Right lobe of liver (tissue), 6 donors: ENCODE measurements at places on chromosomes 5 and 9.

- DNase-seq = peak; percentile 78
These were observed 53.5 kb upstream of the CDKN2AIPNL start for GRCh38 chr5:134464988-134465815.

- DNase-seq = no peak
These were observed 5.9 kb upstream of the ACSL6 start for GRCh38 chr5:132017316-132017715.

GRCh38 chr5:133751421-133751820 lies 139.1 kb upstream of the FSTL4 start:
- DNase-seq = no peak

GRCh38 chr9:114002986-114003350 lies 75.1 kb downstream of the AMBP start:
- DNase-seq = peak; percentile 28

GRCh38 chr5:76204713-76205112 lies 121.5 kb downstream of the SV2C start:
- DNase-seq = no peak

GRCh38 chr5:153080940-153081339 lies 409.5 kb upstream of the GRIA1 start:
- no peak for DNase-seq

DNA sequence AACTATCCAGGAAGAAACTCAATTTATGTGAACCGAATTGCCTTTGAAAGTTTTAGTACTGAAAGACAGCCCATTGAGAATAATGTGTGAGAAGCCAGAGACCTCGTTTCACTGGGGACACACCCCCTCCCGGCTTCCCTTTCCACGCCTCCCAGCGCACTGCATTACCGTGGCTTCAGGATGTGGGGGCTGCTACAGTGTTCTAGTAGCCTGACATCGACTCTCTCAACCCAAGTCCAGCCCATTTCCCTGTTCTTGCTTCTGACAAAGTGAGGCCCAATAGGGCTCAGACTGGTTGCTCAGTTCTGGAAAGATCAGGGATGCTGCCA lies 3.5 kb downstream of the PAX5 start:
- DNase-seq = no peak

DNA sequence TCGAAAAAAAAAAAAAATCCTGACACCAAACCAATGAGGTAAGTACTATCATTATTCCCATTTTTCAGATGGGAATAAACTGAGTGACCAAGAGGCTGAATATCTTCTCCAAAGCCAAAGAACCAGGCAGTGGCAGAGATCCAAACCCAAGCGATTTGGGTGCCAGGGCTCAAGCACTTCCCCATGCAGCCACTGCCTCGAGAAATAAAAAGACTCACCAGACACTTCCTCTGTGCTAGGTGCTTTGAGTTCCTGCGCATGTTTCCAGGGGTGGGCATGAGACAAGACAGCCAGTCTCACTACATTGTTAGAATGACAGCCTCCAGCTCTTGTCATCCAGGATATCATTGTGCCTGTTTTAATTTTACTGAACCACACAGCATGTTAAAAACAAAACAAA lies 2.3 kb upstream of the RPL26L1 start:
- no peak for DNase-seq

DNA sequence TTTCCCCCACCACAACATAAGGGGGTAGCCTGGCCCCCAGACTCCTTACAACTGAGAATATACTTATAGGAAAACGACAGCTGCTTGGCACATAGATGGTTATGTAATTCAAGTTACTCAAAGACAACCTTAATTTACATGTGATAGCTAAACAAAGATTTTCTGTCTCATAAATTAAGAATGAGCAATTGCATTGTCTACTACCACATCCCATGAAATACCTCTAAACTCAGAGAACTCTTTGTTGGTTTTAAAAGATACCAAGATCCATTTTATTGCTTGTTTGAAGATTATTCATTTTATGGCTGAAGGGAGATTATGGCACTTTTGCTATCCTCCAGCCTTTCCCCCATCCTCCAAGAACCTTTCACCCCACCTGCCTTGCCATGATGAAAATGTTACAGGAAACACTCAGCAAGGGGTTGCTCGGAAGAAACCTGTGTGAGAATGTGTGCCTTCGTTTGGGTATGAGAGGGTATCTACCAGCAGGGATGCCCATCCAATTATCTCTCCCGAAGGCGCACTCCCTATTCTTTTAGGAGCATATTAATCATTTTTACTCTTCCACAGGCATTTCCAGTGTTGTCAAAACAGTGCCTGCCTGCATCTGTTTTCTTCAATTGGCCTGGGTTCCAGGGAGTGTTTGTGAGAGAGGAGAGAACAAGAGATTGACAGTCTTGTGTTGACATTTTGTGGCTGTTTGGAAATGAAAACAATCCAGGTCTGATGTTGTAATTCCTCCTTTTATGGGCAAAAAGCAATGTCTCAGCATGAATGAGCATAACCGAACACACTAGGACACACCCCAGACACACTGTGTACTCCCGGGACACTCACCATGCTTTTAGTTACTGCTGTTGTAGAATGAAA lies 208.0 kb upstream of the ANKRD55 start:
- DNase-seq = no peak

- no peak for DNase-seq
These were observed 2377.0 kb upstream of the WWC1 start for GRCh38 chr5:165914456-165914855.

- no peak for DNase-seq
These were observed 74.8 kb downstream of the CDK5RAP2 start for GRCh38 chr9:120505186-120505585.

- no peak for DNase-seq
These were observed 18.1 kb downstream of the TCF7 start for GRCh38 chr5:134132372-134133187.

- no peak for DNase-seq
These were observed 1.7 kb downstream of the GRIN3A start for GRCh38 chr9:101736717-101737116.

DNA sequence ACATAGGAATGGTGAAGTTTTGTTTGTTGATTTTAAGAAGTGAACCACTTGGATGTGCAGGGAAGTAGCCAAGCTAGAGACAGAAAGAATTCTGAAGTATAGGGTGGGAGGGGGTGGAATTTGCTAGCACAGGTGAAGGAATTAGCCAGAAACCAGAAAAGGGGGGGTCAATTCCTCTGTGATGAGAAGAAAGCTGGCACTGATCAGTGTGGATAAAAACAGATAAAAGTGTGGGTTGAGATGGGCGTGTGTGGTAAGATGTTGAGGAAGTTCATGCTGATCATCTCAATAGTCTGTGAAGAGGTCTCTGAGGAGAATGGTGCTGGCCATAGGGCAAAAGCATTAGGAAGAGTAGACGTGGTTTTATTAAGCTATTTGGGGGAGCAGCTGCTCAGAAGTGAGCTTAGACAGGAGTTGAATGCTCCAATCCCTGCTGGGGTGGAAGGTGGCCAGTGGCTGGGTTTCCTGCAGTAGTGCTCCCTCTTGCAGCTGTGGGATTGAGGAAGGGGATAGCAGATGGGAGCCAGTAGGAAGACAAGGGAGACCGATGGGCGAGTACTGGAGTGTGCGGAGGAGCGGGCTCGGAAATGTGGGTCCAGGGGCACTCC lies 88.7 kb upstream of the ELL2 start:
- no peak for DNase-seq

DNA sequence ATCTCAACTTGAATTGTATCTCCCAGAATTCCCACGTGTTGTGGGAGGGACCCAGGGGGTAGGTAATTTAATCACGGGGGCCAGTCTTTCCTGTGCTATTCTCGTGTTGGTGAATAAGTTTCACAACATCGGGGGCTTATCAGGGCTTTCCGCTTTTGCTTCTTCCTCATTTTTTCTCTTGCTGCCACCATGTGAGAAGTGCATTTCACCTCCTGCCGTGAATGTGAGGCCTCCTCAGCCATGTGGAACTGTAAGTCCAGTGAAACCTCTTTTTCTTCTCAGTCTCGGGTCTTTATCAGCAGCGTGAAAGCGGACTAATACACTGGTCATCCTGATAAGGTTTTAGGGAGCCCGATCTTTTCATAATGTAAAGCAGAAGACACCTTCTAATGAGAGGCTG lies 687.0 kb upstream of the FTMT start:
- DNase-seq = no peak

GRCh38 chr5:58156361-58156760 lies 303.5 kb downstream of the PLK2 start:
- DNase-seq = no peak

- DNase-seq = no peak
These were observed 388.8 kb downstream of the CDK5RAP2 start for GRCh38 chr9:120191141-120191540.

GRCh38 chr5:98602534-98603112 lies 170.8 kb upstream of the RGMB start:
- no peak for DNase-seq

GRCh38 chr5:103003872-103004271 lies 116.1 kb downstream of the GIN1 start:
- no peak for DNase-seq

DNA sequence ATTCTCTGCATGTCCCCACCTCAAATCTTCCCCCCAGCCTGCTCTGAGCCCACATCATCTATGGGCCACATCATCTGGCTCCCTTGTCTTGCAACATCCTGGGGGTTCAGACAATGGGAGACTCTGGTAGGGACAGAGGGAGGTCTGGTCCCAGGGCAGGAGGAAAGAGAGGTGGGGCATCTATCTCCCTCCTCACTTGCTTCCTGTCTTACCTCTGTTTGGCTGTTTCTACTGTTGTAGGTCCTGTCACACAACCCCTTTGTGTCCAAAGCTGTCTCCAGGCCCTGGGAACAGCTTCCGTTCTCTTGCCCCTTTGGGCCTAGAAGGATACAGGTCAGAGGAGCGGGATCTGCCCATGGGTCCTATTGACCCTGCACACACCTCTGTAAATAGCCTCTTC lies 227.2 kb downstream of the NSG2 start:
- DNase-seq = no peak

DNA sequence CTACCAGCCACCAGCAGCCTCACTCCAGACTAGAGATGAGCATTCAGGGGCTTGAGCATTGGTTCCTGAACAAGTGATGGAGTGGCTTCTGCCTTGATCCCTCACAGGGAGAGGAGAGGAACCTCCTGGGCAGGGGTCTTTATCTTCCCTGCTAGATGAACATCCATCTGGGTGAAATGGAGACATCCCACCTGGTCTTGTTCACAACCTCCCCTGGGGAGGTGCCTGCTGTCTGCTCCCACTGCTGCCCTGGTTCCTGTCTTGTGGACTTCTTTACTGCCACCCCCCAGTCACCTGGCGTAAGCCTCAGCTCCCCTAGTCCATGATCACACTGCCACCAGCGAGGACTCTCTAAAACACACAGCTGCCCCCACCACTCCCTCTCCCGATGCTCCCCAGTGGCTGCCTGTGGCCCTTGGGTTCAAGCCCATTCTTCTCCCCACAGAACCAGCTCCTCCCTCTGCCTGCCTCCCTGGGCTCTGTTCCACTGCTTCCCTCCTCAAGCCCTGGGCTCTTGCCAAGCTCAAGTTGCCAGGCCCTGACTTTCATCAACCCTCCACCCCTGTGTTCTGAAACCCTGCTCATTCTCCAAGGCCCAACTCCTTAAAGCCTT lies 51.5 kb downstream of the COL15A1 start:
- no peak for DNase-seq

DNA sequence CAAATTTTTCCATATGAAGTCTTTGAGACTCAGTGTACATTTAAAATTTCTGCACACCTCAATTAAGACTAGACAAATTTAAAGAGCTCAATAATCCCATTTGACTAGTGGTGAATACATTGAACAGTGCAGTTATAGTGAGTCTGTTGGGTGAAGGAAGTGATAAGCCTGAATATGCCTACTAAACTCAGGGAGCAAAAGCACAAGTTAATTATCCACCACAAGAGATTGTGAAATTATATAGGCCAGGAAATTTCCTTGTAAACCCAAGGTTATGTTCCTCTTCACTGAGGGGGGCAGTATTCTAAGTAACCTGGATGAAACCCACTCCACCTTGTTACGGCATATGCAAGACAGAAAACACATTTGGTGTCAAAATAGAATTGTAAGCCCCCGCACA lies 612.9 kb upstream of the DAB2 start:
- DNase-seq = no peak

DNA sequence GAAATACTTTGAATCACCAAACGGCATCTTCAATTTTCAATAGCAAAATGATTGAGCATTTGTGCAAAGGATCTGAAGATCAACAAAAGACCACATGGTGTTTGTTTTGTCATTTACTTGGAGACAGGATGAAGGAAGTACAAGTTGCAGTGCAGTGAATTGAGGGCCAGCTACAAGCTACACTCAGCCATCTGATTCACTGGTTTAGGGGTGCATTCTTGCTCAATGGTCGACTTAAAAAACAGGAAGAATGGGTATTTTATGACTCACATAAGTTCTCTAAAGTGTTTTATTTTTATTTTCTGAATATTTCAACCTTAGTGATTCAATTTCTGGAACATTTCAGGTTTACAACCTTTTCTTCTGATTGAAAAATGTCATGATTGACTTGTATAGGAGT lies 412.1 kb upstream of the ADAMTSL1 start:
- no peak for DNase-seq

DNA sequence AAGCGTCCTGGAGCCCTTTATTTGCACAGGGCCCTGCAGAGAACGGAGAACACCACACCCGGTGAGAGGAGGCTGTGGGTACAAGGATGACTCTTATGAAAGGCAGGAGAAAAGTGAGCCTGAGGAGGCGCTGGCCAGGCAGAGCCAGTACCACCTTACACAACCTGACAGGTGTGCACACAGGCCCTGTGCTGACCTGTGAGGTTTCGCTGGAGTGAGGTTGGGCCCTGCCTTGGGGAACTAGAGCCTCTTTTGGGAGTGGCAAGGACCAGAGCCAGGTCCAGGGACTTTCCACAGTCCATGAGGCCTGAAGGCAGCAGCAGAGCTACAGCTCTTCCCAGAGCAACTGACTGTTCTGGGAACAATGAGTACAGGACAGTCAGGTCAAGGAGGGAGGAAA lies 3.1 kb downstream of the SRD5A1 start:
- peak; percentile 51 for DNase-seq

GRCh38 chr5:141868541-141868940 lies 9.7 kb downstream of the PCDH1 start:
- no peak for DNase-seq

DNA sequence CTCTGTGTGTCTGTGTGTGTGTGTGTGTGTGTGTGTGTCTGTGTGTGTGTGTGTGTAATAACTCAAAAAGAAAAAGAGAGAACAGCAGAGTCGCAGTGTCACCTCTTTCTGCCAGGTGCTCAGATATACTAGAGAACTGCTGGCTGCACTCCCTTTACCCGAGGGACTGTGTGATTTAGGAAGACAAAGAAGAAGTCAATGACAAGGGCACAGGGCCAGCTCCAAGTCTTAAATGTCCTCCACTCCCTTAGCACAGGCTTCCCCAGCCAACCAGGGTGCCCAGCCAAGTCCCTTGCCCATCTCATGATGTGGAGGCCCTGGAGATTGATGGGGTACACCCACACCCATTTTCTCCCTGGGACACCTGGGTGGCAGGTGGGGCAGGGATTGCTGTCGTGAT lies 8.7 kb downstream of the CCNJL start:
- no peak for DNase-seq

DNA sequence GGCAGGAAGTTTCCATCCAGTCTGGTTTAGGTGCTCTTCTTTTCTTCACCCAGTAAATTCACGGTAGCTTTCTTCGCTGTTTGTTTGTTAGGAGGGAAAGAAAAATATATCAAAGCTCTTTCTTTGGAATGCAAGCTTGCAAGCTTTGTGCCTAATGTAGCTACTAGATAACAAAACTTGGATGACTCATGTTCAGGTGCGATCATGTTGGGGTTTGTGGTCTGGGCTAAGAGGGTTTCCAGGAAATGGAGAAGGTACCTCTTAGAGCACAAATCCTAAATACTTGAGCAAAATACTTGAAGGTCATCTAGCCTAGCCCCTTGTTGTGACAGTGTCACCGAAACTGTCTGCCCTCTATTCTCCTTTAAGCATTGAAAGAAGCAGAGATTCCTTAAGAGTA lies 17.7 kb downstream of the SRP19 start:
- DNase-seq = no peak
